ENCODE measurements at places on chromosomes 5 and 9.

- H3K4me1 ChIP-seq, result no peaks in the 10 kb centered on the region
- H3K27me3 ChIP-seq, result no peaks in the 10 kb centered on the region
- H3K4me3 ChIP-seq, result no peak overlapping the region
- DNase-seq, result no peak
Measured at GRCh38 chr9:135167356-135167755, 79.9 kb downstream of the OLFM1 start.

DNA sequence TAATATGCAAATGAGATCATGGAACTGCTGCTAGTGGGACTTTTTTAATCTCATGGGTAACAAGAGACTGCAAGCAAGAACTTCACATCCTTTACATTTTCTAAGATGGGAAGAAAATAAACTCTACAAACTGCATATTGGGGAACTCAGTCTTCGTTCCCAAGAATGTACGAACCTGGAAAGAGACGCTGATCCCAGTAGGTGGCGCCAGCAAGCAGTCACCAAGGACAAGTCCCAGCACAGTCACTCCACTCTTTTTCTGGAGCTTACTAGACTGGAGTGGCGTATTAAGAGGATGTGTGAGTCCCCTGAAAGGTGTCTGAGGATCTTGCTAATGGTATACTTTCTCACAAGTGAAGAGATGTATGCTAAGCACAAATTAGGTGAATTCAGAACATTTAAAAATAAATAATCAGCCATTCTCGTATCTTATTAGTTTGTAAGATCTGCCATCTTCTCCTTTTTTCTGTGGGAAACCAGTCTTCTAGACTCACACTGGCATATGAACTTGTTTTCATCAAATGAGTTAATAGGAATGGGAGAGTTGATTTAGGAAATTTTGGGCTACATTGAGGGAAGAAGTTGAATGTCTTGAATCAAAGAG lies 16.0 kb upstream of the PUM3 start:
- H3K36me3 ChIP-seq, result no peaks in the 10 kb centered on the region
- no peaks in the 10 kb centered on the region for H3K4me1 ChIP-seq
- H3K27me3 ChIP-seq, result no peaks in the 10 kb centered on the region
- no peak overlapping the region for H3K4me3 ChIP-seq

DNA sequence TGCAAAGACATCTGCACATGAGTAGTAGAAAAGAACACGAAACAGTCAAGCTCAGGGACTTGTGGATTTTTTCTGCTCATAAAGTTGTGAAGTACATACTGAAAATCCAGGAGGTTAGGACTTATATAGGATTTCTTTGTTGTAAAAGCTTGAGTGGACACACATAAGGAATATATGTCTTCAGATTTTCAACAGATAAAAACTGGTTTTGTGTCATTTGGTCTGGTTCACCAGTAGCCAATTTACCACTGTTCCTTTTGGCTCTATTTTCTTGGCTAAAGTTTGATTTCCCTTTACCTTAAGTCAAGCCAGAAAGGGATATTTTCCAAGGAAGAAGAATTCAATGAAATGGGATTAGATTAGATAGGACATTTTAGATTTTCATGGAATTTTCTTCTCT lies 204.3 kb downstream of the NR3C1 start:
- no peak overlapping the region for H3K27ac ChIP-seq
- DNase-seq, result no peak
- no peaks in the 10 kb centered on the region for H3K27me3 ChIP-seq

- no peaks in the 10 kb centered on the region for H3K27me3 ChIP-seq
- H3K4me1 ChIP-seq, result peaks cover 5% of the 10 kb centered on the region
- H3K27ac ChIP-seq, result no peak overlapping the region
- no peak overlapping the region for H3K4me3 ChIP-seq
Measured at GRCh38 chr9:4301971-4302427, 2.1 kb upstream of the GLIS3 start.

- no peaks in the 10 kb centered on the region for H3K27me3 ChIP-seq
- H3K27ac ChIP-seq, result peak overlapping the region; percentile 46
- peaks cover 14% of the 10 kb centered on the region for H3K36me3 ChIP-seq
- DNase-seq, result no peak
Measured at GRCh38 chr9:76699971-76700370, 64.3 kb upstream of the PCA3 start.

- H3K27me3 ChIP-seq, result no peaks in the 10 kb centered on the region
- no peaks in the 10 kb centered on the region for H3K4me1 ChIP-seq
- no peak overlapping the region for H3K27ac ChIP-seq
- no peak for DNase-seq
Measured at GRCh38 chr5:135643881-135644766, 65.3 kb upstream of the CXCL14 start.

GRCh38 chr9:76654575-76654974 lies 109.7 kb upstream of the PCA3 start:
- no peaks in the 10 kb centered on the region for H3K36me3 ChIP-seq
- peak overlapping the region; percentile 64 for H3K27ac ChIP-seq
- H3K4me1 ChIP-seq, result peaks cover 86% of the 10 kb centered on the region
